ENCODE measurements at places on chromosomes 11 and 22.
A peak's percentile ranks its signal among the peaks of the same experiment; 100 is the strongest.

DNA sequence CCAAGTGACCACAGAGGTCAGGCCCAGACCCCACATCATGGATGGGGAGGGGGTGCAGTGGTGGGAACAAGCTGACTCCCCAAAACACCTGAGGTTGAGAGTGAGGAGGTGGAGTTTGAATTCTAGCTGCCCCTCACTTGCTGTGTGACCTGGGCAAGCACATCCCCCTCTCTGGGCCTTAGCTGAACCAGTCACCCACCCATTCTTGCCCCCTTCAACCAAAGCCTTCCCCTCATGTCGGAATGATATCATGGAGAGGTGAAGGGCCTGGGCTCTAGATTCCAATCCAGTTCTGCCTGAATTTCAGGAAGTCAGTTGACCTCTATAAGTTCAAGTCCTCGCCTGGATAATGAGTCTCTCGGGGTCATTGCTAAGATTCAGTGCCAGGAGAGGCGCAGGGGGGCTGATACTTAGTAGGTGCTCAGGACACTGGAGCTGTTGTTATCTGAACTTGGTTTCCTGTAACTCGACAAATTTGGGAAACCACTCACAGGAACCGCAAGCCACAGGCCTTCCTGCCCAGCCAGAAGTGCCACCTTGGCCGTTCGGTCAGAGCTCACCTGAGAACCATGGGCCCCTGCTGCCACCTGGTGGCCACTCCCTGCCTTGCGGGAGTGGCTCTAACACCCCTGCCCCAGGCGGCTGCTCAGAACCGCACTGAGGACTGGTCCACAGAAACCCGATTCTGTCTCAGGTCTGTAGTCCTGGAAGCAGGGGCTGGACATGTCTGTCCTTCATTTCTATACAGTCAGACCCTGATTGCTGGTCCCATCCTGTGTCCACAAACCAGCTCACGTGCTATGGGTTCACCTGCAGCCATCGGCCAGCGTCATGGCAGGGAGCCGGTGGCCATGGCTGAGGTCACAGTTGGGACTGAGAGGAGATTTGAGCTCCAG lies 6.9 kb downstream of the CDC42EP1 start:
- DNase-seq = peak; percentile 79

GRCh38 chr22:27456696-27457503 lies 344.7 kb downstream of the MN1 start:
- DNase-seq = no peak

DNA sequence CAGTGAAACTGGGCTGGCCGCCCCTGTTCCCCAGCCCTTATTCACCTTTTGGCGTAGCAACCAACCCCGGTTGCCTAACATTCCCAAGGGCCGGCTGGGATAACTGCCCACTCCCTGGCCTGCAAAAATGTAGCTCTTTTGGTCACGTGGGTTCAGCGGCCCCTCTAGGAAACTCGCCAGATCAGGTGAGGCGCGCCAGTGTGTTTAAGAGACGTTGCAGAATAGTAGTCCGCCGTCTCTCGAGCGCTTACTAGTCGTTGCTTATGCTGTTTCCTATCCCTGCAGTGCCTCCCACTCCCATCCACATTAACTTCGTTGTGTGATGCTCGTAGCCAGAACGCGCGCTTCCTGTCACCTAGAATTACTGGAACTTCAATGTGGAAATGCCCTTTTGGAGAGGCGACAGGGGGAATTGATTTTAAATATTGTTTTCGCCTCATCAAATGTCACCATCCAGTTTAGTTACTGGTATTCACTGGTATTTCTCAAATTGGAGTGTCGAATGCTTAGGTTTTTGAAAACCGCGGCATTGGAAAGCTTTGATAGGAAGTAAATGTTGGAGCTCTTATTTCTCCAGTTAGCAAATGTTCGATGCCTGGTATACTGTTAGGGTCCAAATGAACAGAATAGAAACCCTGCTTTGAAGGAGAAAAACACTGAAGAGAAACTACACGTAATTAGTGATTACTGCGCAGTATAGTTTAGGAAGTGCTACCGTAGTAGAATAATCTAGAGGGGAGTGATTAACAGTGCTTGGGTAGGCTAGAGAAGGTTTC lies 823 bp downstream of the CEP57 start:
- DNase-seq = peak; percentile 17

- DNase-seq = no peak
These were observed 2.9 kb downstream of the CHID1 start for GRCh38 chr11:907668-908067.

DNA sequence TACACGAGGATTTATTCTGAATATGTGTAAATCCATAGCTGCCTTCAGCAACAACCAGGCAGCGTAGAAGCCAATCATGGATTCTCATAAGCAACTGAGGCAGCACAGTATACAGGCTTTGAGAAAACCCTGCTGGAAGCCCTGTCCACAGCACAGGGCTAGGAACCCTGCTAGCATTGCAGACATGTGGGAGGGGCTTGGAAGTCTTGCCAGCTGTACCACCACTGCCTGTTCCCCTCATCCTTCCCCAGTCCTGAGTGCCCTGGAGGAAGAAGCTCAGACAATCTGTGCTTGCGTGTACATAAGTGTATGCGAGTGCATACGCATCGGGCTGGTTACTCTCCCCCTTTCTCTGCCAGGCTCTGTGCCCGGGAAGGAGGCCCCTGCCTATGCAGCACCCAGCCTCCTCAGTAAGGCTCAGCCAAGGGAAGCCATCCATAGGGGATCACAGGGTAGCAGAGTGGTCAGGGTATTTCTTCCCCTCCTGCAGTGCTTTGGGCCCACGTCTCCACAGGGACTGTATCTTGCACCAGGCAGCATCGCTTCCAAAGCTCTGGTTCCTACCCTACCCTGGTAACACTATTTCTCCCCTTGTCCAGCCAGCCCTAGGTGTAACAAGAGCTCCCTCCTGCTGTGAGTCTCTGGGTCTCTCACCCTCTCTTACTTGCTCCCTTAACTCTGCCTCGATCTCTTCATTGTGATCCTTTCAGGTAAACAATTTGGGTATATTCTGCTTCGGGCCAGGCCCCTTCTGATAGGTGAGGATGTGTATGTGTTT lies 90.5 kb downstream of the GALNT18 start:
- DNase-seq = no peak
